ENCODE measurements at places on chromosomes 13 and 19.
A peak's percentile ranks its signal among the peaks of the same experiment; 100 is the strongest.

DNA sequence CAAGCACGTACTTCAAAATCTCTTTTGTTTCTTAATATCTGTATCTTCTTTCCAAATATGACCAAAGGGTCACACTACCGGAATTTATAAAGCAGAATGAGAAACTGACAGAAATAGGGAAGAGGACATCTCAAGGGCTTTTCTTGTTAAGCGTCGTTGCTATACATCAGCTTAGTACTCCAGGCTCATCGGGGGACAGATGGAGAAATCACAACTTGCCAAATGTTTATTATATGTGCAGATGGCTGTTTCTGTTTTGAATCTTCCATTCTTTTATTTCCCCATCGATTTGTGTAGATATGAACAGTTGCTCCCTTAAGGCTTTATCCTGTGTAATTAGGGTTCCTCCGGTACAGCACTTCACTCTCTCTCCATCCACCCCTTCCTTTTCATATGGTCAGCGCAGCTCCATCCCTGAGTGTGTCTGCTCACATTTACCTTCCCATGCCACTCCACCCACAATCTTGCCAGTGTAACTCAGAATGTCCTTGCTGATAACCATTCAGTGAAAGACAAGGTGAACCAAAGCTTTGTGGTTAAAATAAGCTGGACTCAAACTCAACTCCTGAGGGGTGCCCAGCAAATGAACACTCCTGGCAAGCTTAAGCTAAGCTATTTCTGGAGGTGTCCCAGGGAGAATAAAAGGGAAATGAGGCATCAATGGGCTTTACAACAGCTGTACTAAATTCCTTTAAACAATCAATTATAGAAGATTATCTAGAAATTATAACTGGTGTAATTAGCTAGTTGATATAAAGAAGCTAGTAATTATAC lies 51.3 kb downstream of the TBC1D4 start:
- DNase-seq = no peak

DNA sequence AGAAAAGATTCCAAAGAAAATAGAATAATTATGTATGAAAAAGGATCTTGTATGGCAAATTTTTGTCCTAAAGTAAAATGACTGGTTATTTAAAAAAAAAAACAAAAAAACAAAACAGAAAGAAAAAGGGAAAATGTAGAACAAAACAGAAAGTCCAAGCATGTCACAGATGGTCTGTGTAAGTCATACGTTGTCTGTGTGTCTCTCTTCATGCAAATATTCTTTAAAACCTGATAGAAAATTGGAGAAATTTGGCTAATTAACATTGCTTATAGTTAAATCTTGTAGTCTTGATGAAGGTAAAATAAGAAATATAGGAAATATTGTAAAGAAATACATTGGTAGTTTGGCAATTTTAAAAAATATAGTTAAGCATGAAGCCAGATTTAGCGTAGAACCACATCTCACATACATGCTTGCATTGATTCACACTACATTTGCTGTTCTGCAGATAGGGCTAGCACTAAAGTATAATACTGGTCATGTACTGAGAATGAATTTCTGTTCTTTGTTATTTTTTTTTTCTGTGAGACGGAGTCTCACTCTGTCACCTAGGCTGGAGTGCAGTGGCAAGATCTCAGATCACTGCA lies 58.4 kb downstream of the SPRYD7 start:
- no peak for DNase-seq

DNA sequence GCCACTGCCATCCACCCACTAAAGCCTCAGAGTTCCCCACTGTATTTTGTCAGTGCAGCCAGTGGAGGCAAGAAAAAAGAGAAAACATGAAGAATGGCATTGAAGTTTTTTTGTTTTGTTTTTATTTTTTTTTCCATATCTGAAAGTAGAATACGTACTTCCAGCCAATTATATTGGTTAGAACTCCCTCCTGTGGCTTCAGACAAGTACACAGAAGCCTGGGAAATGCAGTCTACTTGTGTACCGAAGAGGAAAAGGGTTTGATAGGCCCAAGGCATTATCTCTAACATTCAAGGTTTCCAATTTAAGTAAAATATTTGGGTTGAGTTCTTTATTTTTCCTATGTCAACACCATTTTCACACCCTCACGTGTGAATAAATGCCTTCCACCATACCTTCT lies 696.2 kb upstream of the GPC6 start:
- no peak for DNase-seq

DNA sequence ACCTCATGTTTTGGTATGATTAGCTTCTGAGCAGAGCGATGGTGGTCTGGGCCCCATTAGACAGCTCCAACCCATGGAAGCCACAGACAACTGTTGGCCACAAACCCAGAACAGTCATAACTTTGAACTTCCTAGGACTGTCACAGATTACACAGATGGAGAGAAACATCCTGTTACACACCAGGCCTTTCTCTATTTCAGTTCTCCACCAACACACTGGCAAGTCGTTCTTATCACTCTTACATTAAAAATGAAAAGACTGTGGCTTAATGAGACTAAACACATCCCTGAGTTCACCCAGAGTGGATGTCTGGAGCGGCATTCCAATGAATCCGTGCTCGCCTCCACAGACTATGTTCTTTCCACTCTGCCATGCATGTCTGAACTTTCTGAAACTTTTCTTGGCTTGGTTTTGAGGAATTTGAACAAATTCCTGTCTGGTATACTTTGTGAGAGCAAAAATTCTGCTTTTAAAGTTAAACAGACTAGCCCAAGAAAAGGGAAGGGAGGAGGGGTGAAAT lies 109.1 kb downstream of the NALCN start:
- no peak for DNase-seq

DNA sequence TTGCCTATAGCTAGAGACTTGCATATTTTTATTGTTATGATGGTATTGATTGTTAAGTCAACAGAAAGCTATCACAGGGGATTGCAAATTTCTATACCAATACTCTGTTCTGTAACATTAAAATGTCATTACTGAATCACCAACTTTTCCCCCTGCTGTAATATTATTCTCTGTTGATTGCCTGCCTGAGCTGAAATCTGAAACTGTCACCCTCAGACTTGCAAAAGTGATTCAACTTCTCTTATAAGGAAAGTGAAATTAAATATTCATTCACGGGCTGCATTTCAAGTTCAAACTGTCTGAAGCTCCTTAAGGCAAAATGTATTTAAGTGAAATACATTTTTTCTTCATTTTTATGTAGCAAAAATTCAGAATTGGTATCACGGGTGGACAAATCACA lies 723.2 kb downstream of the PCDH9 start:
- DNase-seq = no peak

GRCh38 chr19:17526922-17527321 lies 15.5 kb downstream of the PGLS start:
- no peak for DNase-seq

DNA sequence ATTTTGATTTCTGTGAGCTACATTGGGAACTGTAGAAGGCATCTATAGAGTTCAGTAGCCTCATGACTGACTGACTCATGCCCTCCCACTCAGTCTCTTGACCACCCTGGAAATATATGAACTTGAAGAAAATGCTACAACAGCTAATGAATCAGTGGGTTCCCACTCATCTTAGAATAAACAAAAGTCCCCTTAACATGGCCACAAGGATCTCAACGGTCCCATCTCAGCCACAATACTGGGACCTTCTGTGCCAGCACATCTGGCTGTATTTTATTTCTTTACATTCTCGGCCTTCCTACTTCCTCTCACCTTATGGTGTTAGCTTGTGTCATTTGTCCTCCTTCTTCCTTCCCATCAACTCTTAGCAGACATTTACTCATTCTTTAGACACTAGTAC lies 619.8 kb downstream of the DCT start:
- DNase-seq = no peak

GRCh38 chr19:35000338-35000646 lies 169 bp downstream of the GRAMD1A start:
- DNase-seq = no peak

DNA sequence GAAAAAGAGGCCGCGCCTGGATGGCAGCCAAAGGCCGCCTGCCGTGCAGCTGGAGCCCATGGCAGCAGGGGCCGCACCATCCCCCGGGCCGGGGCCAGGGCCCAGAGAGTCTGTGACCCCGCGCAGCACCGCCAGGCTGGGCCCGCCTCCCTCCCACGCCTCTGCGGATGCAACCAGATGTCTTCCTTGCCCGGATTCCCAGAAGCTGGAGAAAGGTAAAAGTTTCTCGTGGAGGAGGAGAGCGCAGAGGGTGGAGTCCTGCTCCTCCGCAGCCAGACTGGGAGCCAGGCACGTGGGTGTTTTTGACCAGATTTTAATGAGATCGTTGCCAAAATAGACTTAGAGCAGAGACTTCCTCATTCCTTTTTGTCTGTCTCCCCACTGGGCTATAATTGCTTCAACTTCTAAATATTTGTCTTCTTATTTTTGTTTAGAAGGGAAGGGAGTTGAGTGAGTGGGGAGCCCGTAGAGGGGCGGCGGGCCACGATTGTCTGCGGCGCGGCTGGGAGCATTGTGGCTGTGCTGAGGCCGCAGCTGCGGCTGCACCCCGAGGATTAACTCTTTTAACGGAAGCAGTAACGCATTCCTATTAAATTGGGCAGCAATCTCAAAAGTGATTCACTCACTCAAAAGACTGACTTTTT lies 22.8 kb upstream of the NDUFS7 start:
- no peak for DNase-seq

- no peak for DNase-seq
Measured at GRCh38 chr13:33494596-33495204, 209.1 kb upstream of the STARD13 start.

GRCh38 chr19:3146677-3147100 lies 10.9 kb downstream of the GNA15 start:
- DNase-seq = peak; percentile 48

- DNase-seq = peak; percentile 30
Measured at GRCh38 chr19:13920940-13921747, 15.1 kb downstream of the CC2D1A start.

DNA sequence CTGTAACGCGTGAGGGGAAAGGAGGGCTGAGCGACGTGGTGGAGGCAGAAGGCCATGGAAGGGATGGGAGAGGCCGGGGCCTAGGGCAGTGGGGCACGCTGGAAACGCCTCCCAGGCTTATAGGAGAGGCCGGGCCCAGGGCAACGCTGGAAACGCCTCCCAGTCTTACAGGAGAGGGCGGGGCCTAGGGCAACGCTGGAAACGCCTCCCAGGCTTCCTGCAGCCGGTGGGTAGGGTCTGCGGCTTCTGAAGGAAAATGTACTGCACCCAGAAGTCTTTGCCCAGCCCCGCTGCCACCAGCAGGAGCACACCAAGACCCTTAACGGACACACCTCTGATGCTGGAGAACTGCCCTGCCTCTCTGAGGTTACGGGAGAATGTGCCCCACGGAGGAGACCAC lies 9.1 kb downstream of the CACTIN start:
- no peak for DNase-seq

GRCh38 chr13:42327725-42328124 lies 55.8 kb downstream of the AKAP11 start:
- no peak for DNase-seq

DNA sequence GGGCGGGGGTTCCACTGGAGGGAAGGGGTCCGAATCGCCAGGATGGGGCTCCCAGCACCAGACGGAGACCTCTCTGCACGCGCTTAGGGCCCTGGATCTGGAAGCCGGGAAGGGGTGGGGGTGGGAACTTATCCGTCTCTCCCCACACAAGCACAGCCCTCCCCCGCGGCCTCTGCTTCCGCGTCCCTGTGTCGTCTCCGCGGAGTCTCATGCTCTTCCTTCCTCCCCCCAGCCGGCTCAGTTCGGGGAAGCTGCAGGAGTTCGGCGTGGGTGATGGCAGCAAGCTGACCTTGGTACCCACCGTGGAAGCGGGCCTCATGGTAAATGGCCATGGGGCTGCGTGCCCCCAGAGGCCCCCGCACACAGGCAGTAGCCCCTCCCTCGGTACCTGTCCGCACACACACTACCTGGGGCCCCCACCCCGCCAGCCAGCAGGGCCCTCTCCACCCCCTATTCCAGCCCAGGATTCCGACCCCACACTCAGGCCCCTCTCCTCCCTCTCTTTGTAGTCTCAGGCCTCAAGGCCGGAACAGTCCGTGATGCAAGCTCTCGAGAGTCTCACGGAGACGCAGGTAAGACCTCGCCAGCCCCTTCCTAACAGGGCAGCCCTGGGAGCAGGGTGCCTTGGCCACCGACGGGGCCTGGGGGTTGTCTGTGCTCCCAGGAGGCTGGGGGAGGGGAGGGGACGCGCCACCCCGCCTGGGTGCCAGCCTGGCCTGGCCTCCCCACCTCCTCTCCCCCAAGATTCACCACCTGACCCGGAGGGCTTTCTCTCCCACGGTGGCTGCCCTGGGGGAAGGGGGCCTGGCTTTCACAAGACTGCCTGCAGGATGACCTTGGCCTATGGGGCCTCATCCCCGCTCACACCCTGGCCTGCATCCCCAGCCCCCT lies 3.2 kb downstream of the MIDN start:
- peak; percentile 58 for DNase-seq

DNA sequence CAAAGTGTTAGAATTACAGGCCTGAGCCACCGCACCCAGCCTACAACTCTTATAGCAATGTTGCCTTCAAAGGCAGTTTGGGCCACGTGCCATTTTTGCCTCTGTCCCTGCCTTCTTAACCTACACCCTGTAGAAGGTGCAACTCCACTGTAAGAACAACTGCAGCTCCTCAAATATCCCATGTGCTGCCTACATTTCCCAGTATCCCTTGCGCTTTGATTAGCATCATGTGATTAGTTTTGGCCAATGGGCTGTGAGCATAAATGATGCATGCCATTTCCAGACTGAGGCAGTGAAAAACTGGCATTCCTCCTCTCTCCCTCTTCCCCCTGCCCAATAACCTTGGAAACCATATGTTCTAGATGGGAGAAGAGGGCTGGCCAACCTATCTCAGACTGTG lies 75.2 kb upstream of the MRI1 start:
- DNase-seq = no peak

DNA sequence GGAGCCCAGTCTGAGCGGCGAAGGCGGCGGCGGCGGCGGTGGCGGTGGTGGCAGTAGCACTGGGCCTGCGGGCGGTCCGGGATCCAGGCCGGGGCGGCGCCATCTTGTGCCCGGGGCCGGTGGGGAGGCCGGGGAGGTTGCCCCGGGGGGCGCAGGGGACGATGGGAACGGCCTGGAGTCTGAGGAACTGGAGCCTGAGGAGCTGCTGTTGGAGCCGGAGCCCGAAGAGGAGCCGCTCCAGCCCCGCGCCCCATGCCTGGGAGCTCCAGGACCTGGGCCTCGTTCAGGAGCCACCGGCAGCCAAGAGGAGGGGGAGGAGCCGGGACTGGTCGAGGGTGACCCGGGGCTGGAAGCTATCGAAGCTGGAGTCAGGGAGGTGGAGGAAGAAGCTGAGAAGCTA lies 11.6 kb downstream of the ZNF28 start:
- DNase-seq = no peak

- DNase-seq = no peak
Measured at GRCh38 chr13:43354153-43354945, 331.0 kb downstream of the DNAJC15 start.

GRCh38 chr19:20243629-20244028 lies 76.6 kb downstream of the ZNF486 start:
- DNase-seq = no peak

- DNase-seq = no peak
Measured at GRCh38 chr19:7417671-7418324, 69.1 kb downstream of the ARHGEF18 start.

DNA sequence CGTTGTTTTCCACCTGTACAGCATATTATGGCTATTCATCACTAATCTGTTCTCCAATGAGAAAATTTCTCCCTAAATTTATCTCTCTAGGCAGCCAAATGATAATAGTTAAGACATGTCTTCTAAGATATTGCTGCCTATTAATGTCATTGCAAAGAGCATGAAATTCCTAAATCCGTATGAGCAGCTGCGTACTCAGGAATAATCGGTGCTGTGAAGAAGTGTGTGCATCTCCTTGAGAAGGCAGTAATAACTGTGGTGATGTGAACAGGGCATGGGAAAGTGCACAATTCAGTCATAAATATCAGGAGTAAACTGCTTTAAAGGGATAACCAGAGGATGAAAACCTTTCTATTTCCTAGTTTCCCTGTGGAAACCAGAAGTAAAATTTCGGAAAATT lies 112.2 kb downstream of the SLITRK5 start:
- no peak for DNase-seq
